ENCODE measurements at places on chromosomes 3 and 15.

- H3K27ac ChIP-seq: no peak overlapping the region
- DNase-seq: no peak
- H3K4me1 ChIP-seq: peaks cover 7% of the 10 kb centered on the region
- H3K36me3 ChIP-seq: peaks cover 32% of the 10 kb centered on the region
Observed at GRCh38 chr3:124985349-124985748, 50.8 kb upstream of the MUC13 start.

DNA sequence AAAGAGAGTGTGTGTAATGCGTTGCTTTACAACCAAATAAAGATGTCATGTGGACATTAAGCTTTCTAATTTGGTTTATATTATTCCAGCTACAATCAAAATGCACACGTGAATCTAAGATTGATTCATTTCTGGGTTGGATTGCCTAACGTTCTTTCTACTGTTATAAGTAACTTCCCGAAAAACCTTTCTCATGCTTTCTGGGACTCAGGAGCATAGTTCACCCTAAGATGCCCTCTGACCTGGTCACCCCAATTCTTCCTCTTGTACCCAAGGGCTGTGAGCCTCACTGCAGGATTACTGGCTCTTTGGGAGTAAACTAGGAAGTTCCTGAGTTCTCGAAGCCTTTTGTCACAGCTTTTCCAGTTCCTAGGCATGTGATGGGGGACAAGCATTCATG, 12.7 kb upstream of the LMCD1 start:
- H3K27ac ChIP-seq: no peak overlapping the region
- H3K4me3 ChIP-seq: no peak overlapping the region
- peaks cover 9% of the 10 kb centered on the region for H3K4me1 ChIP-seq
- DNase-seq: no peak

- DNase-seq: no peak
- no peaks in the 10 kb centered on the region for H3K27me3 ChIP-seq
- H3K4me1 ChIP-seq: no peaks in the 10 kb centered on the region
- no peaks in the 10 kb centered on the region for H3K36me3 ChIP-seq
Observed at GRCh38 chr3:25542492-25543039, 114.5 kb downstream of the RARB start.

- no peaks in the 10 kb centered on the region for H3K27me3 ChIP-seq
- H3K27ac ChIP-seq: peak overlapping the region; percentile 97
- H3K36me3 ChIP-seq: no peaks in the 10 kb centered on the region
- peaks cover 85% of the 10 kb centered on the region for H3K4me1 ChIP-seq
- no peak overlapping the region for H3K4me3 ChIP-seq
- DNase-seq: peak; percentile 99
Observed at GRCh38 chr15:75042730-75043508, 19.5 kb downstream of the PPCDC start.

- no peaks in the 10 kb centered on the region for H3K4me1 ChIP-seq
- H3K27ac ChIP-seq: no peak overlapping the region
- no peak for DNase-seq
- no peaks in the 10 kb centered on the region for H3K27me3 ChIP-seq
Observed at GRCh38 chr3:6805236-6805635, 55.7 kb upstream of the GRM7 start.

GRCh38 chr3:40846451-40846850, 321.7 kb downstream of the ZNF621 start:
- no peak overlapping the region for H3K27ac ChIP-seq
- H3K27me3 ChIP-seq: no peaks in the 10 kb centered on the region
- no peak overlapping the region for H3K4me3 ChIP-seq
- H3K4me1 ChIP-seq: peaks cover 3% of the 10 kb centered on the region
- no peak for DNase-seq

DNA sequence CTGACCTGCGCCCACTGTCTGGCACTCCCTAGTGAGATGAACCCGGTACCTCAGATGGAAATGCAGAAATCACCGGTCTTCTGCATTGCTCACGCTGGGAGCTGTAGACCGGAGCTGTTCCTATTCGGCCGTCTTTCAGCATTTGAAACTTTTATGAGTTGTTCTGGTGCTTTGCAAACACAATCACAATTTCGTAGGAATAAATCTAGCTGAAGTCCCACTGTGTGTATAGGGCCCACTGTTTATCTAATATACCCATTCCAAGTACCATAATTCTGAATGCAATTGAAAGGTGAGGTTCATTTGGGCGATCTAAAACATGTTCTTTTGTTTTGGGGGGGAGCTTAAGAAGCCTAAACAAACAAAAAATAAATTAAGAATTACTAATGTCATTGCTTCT, 572.1 kb downstream of the FGF12 start:
- H3K4me3 ChIP-seq: no peak overlapping the region
- no peak overlapping the region for H3K27ac ChIP-seq
- no peak for DNase-seq
- H3K4me1 ChIP-seq: no peaks in the 10 kb centered on the region
- no peaks in the 10 kb centered on the region for H3K36me3 ChIP-seq
- H3K27me3 ChIP-seq: no peaks in the 10 kb centered on the region

DNA sequence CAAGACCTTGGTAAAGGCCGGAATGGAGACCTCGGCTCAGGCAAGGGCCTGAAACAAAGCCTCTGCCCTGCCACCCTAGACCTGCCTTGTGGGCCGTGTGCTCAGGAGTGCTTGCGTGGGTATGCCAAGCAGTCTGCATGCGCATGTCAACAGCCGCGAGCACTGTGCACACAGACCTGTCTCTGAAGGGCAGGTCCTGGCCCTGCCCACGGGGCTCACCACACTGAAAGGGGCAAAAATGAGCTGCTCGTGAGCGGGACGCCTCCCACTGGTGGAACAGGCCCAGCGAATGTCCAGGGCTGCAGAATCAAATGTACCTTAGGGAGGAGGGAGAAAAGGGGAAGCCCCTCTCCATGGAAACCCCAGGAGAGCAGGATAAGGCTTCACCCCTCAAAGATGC, 44.3 kb upstream of the FGD5 start:
- H3K27ac ChIP-seq: no peak overlapping the region
- H3K27me3 ChIP-seq: no peaks in the 10 kb centered on the region
- H3K4me1 ChIP-seq: no peaks in the 10 kb centered on the region
- no peaks in the 10 kb centered on the region for H3K36me3 ChIP-seq
- H3K4me3 ChIP-seq: no peak overlapping the region

DNA sequence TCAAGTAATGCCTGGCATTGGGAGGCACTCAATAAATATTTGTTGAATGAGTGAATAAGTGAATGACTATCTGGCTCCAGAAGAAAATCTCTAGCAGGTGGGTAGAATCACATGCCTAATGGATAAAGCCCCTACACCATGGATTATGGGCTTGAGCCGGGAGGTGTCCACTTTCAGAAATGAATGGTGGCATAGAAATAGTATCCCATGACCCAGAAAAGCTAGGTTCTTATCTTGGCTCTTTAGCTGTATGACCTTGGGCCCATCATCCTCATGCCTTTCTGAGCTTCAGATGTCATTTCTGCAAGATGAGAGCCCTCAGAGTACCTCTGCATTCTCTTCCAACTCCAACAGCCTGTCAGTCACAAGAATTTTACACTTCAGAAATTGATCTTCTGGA, 37.3 kb upstream of the TNIK start:
- no peak overlapping the region for H3K27ac ChIP-seq
- H3K4me1 ChIP-seq: no peaks in the 10 kb centered on the region
- H3K36me3 ChIP-seq: no peaks in the 10 kb centered on the region

GRCh38 chr15:64185146-64185911, 22.5 kb upstream of the PPIB start:
- H3K4me1 ChIP-seq: no peaks in the 10 kb centered on the region
- H3K4me3 ChIP-seq: no peak overlapping the region

GRCh38 chr15:69080295-69081248, 66.1 kb downstream of the NOX5 start:
- no peak for DNase-seq
- no peaks in the 10 kb centered on the region for H3K27me3 ChIP-seq
- H3K36me3 ChIP-seq: no peaks in the 10 kb centered on the region
